ENCODE measurements at places on chromosomes 2 and 18.

- DNase-seq, result no peak
Measured at GRCh38 chr2:145356056-145356455, 836.1 kb upstream of the ZEB2 start.

DNA sequence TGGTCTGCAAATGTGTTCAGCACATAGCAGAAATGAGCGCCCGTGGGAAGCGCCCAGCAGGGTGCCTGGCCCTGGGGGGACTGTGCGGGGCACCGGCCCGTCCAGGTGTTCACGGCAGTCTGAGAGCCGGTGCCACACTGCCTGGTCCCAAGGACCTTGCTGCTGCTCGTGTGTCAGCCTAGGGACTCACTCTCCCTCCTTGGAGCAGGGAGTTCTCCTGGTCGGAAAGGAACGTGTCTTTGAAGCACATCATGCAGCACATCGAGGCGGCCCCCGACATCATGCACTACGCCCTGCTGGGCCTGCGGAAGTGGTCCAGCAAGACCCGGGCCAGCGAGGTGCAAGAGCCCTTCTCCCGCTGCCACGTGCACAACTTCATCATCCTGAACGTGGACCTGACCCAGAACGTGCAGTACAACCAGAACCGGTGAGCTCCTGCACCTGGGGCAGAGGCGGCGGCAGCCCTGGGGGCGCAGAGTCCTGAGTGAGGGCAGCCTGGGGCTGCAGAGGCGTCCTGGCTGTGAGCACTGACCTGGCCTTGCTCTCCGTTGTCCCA is 36.0 kb downstream of the NTSR2 start:
- no peak for DNase-seq

- no peak for DNase-seq
Measured at GRCh38 chr2:219946529-219946928, 319.1 kb downstream of the SLC4A3 start.

- no peak for DNase-seq
Measured at GRCh38 chr2:32947076-32947483, 327 bp downstream of the LTBP1 start.

DNA sequence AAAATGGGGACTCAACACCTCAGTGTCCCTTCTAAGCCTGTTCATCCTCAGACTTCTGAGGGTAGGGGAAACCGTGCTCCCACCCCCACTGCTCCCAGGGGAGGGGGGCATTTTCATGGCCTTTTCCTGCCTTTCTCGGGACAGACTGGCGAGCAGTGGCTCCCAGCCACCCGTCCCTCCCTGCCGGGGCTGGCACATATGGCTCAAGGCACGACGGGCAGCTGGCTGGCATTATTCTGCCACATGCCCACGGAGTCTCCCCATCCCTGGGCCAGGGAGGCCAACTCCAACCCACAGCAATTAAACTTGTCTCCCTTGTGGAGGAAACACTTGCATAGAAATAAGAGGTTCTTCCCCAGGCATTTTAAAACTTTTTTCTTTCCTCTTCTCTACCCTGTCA is 148.5 kb upstream of the CBLN2 start:
- DNase-seq, result no peak

- no peak for DNase-seq
Measured at GRCh38 chr2:48264627-48265026, 265.3 kb upstream of the STON1 start.

DNA sequence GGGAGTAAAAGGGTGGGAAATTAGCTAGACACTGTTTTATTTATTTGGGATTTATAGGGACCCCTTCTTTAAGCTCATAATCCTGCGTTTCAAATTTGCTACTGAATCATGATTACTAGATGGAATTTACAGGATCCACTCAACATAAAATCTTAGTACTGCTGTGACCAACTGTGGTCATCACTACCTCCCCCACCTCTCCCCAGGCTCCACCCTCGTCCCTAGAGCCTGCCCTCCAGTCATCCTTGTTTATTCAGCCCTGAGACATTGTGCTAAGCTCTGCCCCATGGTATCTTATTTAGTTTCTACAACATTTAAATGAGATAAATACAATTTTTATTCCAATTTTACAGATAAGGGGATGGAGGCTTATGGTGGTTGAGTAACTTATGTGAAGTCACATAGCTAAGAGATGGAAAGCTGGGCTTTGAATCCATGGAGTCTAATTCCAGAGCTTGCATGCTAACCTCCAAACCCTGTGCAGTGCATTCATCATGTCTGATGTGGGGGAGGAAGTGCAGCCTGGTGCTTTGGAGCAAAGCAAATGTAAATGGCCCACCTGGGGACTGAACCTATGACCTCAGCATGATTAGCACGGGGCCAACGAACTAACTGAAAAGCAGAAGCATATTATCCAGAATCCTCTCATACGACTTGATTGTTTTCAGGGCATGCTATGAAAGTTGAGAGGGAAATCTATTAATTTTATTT is 502.4 kb downstream of the TMEM182 start:
- no peak for DNase-seq
